ENCODE measurements at places on chromosomes 11 and 22. TPM values are rescaled to one million over a fixed set of nuclear protein-coding genes. Genes with fewer than 3 reads are reported as not detected.

- no peak for DNase-seq
Observed at GRCh38 chr11:112564228-112564955, 303.7 kb upstream of the PLET1 start.

GRCh38 chr22:45238076-45238956, 2.4 kb downstream of the KIAA0930 start:
- no peak for DNase-seq

- DNase-seq: no peak
Observed at GRCh38 chr22:49433717-49434611, 393.7 kb downstream of the BRD1 start.

DNA sequence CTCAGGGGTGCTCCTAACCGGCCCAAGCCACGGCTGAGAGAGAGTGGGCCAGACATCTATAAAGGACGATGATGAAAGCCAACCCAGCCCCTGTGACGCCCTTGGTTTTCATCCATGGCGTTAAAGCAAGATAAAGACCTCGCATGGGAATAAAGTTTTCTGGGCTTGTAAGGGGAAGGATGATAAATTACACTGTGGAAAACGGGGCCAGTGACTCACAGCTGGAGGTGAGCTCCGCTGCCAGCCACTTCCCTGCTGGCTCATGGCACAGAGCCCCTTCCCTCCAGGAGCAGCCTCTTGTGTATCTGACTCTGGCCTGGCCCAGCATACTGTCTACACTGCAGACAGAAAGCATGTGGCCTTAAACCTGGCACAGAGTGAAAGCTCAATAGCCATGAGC, 503.2 kb upstream of the B3GAT1 start:
- DNase-seq: no peak

GRCh38 chr11:19872512-19873145, 160.0 kb downstream of the NAV2 start:
- no peak for DNase-seq

DNA sequence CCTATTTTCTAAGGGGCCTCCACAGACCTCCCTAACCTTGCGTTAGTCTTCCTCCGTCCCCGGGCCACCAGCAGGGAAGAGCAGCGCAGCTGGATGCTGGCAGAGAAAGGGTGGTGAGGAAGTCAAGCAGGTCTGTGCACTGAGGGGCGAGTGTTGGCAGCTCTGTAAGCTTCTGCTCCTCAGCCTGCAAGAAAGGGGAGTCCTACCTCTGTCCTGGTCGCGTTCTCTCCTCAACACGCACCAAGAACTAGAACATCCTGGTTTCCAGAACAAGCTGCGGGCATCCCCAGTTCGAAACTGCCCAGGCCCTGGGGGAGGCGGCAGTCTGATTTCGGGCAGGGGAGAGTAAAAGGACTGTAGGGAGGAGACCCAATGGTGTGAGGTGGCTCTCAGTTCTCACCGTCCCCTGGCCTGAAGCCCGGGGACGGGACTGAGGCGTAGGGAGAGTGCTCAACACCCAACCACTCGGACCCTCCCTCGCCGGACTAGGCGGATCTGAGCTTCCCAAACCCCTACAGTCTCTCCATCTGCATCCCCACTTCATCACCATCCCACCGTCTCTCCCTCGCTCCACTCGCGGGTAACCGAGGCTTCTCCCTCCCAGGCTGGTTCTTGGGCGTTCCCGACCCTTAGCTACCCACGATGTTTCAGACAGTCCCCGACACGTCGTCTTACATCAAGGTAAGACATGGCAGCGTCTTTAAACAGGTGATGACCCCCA, 7.7 kb upstream of the FLI1 start:
- DNase-seq: no peak

- DNase-seq: no peak
Observed at GRCh38 chr11:118156531-118157185, 4.0 kb upstream of the SCN4B start.

GRCh38 chr11:46711303-46711702, 7.7 kb upstream of the F2 start:
- no peak for DNase-seq

DNA sequence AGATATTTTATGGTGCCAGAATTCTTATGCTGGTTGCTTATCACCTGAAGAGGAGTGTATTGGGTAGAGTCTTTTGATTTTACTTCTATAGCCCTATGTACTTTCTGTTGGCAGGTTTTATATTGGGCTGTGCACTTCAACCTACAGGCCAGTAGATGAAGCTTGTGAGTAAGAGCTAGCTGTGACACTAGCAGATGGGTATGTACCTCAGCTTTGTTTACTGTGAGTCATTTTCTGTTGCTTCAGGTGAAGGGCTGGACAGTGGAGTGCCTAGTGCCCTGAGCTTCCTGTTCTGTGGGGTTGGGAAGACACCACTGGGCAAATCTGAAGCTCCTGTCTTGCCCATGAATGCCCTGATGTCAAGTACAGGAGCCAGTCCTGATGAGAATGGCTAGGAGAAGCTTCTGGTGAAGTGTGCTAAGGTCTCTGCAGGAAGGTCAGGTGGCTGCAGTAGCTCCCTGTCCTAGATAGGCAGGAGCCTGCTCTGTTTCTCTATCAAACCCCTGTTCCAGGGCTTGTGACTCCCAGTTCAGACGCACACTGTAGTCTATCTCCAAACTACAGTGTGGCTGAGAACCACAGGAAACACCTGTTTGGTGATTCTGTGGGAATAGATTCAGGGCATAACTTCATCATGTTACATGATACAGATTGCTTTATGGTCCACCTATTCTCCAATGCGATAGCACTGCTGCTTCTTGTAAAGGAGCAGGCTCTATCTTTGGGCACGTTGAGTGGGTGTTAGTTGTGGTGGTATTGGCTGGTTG, 755.7 kb downstream of the KCNA4 start:
- DNase-seq: no peak

GRCh38 chr11:1520663-1521267, 34.2 kb upstream of the MOB2 start:
- no peak for DNase-seq

DNA sequence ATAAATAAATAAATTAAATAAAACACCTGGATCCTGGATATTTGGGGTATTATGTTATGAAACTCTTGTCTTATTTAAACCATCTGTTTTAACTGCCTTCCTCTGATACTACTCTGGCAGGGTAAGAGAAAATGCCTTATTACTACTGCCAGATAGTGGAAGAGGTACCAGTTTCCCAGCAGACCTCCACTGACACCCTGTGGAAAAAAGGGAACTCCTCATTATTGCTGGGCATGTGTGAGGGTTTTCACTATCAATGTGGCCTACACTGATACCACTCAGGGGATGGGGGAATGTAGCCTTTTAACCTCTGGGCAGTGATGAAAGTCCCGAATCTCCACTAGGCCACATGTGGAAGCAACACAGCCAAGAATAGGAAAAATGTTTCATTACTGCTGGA, 121.0 kb downstream of the LUZP2 start:
- DNase-seq: no peak

DNA sequence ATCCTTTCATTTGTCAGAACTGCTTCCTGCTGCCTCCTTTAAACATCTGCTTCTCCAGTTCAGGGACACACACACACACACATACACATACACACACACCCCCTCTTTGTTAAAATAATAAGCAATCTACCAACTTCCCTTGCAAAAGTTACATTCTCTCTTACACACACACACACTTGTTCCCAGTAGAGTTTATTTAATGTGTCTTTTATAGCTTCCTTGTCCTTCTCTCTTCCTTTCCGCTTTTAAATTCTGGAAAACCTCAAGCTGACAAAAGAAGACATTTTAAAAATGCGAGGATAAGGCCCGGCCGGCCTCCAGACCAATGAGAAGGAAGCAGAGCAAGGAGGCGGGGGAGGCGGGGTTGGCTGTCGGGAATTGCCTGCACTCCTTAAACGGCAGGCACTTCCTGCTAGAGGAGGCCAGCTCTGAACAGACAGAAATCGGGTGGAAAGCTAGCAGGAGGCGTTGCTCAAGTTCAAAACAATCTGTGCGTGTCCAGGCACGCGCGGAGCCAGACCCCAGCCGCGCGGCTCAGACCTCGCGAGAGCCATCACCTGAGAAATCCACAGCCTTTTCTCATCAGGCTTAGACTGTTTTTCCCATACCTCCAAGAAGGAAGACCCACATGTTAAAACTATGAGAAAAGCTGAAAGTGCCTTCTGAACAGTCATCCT, 99.9 kb downstream of the MAML2 start:
- peak; percentile 96 for DNase-seq

Gene PYGM
- total RNA-seq: 15.1 TPM

Gene SHANK3
- total RNA-seq: 8.1 TPM

Gene TMEM41B
- 51.0 TPM for total RNA-seq

Gene C11orf87
- total RNA-seq: 0.69 TPM

Gene SLC5A1
- total RNA-seq: 0.05 TPM
